ENCODE measurements at places on chromosomes 13 and 19.
A peak's percentile ranks its signal among the peaks of the same experiment; 100 is the strongest.

- DNase-seq = no peak
These were observed 384.7 kb downstream of the PCDH9 start for GRCh38 chr13:66845393-66845792.

DNA sequence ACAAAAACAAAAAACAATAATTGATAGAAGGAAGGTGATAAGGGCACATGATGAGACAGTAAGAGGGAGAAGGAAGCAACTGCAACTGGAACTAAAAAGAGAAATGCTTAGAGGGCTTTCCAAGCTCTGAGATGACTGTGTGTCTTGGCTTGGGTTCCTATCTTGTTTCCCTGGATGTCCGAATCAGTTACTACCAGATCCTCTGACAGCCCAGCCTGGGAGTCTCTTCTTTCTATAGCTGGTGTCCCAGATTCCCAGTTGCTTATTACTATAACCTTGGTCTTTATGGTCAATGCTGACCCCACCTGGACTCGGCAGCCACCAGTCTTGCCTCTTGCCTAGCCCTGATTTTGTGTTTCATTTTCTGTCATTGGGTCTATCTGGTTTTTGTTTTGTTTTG, 116.4 kb downstream of the RFC3 start:
- DNase-seq = no peak

DNA sequence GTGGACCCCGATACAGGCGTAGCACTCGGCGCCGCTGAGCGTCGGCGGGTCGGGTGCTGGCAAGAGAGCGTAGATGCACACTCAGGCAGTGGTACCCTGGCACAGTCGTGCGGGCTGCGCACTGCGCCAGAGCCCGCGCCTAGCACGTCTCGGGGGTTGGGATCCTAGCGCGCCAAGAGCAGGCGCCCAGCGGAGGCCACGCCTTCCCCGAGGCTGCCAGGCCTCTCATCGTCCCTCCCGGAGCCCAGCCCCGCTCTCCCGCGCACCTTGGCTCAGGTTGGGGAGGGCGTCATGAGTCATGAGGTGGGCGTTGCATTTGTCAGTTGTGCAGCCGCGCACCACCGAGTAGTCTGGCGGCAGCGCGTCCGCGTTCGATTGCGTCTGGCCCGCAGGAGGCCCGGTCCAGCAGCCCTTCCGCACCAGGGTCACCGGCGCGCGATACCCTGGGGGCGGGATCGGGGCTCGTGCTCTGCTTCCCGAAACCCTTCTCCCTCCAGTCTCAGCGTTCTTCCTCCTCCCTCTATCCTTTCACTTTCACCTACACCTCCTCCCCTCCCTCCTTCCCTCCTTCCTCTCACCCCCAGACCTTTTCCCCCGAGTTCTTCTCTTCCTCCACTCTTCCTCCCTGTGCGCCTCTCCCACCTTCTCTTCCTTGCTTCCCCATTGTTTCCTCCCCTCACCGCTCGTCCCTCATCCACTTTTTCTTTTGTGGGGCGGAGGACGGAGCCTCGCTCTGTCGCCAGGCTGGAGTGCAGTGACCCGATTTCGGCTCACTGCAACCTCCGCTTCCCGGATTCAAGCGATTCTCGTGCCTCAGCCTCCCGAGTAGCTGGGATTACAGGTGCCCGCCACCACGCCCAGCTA, 3.5 kb downstream of the LYPD5 start:
- no peak for DNase-seq

- no peak for DNase-seq
These were observed 1.7 kb upstream of the PLEKHG2 start for GRCh38 chr19:39410831-39411080.

GRCh38 chr13:101394605-101395004, 21.7 kb downstream of the NALCN start:
- DNase-seq = no peak

DNA sequence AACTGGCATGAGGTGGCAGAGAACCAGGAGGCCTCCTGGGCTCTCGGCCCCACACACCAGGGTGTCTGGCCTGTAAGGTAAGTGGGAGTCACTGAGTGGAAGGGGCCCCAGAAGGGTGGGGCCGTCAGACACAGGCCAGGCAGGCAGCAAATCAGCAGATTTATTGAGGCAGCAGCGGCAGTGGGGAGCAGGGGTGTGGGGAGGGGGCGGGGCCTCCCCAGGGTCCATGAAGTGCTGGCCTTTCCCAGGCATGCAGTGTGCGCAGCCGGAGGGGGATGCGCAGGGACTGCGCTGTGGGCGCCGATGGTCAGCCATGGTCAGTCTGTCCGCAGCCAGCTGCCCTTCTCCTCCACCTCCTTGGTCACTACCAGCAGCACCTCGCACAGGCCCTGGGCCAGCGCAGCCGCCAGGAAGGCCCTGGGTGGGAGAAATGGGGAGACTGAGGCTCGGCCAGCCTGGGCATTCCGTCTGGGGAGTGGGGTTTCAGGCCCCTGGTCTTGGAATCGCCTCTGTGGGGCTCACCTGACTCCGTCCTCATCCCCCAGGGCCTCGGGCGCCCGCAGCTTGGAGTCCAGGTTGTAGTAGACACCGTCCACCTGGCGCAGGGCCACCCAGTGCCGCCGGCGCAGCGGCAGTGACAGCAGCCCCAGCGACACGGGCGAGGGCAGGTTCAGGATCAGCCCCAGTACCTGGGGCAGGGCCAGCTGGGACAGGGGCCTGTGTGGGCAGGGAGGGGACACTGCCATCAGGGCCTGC, 5.0 kb downstream of the JOSD2 start:
- DNase-seq = no peak

GRCh38 chr13:41074523-41074922, 13.2 kb downstream of the WBP4 start:
- no peak for DNase-seq

DNA sequence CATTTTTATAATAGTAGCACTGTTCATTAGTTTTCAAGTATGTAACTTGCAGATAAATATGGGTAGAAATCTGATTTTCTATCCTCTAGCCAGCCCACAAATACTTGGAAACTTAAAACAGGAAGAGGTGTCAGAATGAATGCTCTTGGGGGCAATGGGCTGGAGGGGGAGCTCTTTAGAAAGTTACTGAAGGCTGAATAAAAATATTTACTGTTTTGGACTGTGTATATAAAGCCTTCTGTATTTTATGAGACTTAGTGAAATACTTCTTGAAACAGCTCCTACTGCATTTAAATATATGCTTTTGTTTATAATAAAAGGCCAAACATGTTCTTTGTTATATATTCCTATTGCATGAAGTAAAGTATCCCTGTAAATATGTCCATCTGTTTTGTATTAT, 138.8 kb downstream of the RGCC start:
- no peak for DNase-seq

- no peak for DNase-seq
These were observed 7.6 kb downstream of the MFSD12 start for GRCh38 chr19:3549816-3550215.

GRCh38 chr19:43533546-43534304, 737 bp downstream of the ZNF575 start:
- peak; percentile 94 for DNase-seq

GRCh38 chr13:29901710-29902631, 51.6 kb upstream of the UBL3 start:
- no peak for DNase-seq

DNA sequence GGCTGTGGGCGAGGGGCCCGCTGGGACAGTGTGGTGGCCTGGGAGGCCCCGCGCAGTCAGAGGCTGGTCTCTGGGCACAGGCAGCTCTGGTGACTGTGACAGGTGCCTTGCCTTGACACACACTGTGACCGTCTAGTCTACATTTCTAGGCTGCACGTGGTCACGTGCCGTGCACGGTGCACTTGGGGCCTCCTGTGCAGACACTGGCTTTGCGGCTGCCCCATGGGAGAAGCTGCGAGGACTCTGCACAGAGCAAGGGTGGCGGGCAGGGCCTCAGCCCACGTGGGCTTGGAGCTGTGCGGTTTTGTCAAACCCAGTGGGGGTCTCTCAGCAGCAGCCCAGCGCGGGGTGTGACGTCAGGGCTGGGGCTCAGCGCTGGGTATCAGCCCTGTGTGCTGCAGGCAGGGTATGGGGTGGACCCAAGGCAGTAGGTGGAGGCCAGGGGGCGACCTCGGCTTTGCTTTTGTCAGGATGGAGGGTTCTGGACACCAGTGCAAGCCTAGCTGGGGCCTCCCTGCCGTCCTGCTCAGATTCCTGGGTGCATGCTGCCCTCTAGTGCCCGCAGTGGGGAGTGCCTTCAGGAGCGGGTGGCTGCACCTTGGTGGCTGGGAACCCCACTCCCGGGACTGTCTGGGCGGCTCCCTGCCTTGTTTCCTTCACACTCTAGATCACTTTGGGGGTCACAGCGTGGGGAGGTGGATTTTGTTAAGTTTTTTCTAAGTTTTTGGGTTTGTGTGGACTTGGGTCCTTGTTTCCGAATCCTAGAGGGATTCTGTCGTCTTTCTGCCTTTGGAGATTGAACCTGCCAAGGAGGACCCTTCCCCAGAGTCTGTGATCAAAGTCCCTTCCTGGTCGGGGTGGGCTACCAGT, 62.6 kb downstream of the KDM4B start:
- peak; percentile 85 for DNase-seq

- DNase-seq = no peak
These were observed 591.4 kb downstream of the FGF9 start for GRCh38 chr13:22262001-22262885.

- no peak for DNase-seq
These were observed 21.0 kb downstream of the CCNE1 start for GRCh38 chr19:29832801-29833200.

Data from T47D (cell line).